ENCODE measurements at places on chromosomes 6 and 20.

DNA sequence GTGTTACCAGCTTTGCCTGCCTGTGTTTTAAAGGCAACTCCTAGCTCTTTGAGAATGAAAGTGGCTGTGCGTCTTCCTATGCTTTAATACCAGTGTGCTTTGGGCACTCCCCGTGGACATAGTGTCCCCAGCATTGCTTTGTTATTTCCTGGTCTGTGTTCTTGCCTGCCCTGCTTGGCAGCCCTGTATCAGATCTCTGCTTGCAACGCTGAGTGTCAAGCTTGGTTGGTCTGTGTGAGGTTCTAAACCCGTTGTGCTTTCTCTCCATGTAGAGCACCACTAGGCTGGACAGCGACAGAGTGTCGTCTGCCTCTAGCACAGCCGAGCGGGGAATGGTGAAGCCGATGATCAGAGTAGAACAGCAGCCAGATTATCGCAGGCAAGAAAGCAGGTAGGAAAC is 80.2 kb downstream of the AFDN start:
- no peak for DNase-seq

- no peak for DNase-seq
Observed at GRCh38 chr6:166474721-166475565, 92.2 kb upstream of the MPC1 start.

- no peak for DNase-seq
Observed at GRCh38 chr6:81901551-81901966, 149.1 kb upstream of the TENT5A start.

GRCh38 chr20:24545168-24545567 is 75.7 kb downstream of the SYNDIG1 start:
- DNase-seq, result no peak

GRCh38 chr20:47148059-47148458 is 208.4 kb downstream of the ZMYND8 start:
- DNase-seq, result no peak

- DNase-seq, result no peak
Observed at GRCh38 chr6:90729057-90729456, 142.2 kb upstream of the MAP3K7 start.

GRCh38 chr20:48238781-48239180 is 453.5 kb upstream of the SULF2 start:
- no peak for DNase-seq

DNA sequence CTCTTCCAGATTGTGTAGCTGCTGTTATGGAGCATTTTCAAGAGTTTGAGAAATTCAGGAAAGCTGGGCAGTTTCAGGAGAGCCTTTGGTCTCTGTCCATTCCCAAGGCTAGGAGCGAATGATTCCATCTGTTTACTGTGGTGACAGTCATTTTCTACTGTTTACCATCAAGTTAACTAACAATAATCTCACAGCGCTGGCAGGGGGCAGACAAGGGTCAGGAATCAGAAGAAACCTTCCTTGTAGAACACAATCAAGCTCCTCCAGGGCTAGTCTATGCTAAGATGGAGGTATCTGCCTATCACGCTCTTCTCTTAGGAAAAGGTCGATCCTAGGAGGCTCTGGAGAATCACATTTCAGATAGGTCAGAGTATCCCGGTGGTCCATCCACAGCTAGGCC is 293.9 kb downstream of the KIF16B start:
- DNase-seq, result no peak

- no peak for DNase-seq
Observed at GRCh38 chr6:159966339-159966738, 2.5 kb upstream of the IGF2R start.

DNA sequence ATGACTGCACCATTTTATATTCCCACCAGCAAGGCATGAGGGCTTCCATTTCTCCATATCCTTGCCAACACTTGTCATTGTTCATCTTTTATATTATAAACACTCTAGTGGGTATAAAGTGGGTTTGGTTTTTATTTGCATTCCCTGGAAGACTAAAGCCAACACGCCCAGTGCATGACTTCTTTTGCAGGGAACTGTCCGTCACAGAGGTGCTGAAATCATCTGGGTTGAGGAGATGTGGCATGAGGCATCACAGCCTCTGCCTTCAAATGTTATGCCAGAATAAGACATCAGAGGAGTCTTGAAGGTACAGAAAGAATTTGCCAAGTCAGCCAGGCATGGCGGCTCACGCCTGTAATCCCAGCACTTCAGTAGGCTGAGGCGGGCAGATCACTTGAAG is 29.9 kb upstream of the FAM210B start:
- DNase-seq, result no peak

GRCh38 chr6:52305948-52306767 is 21.6 kb upstream of the MCM3 start:
- DNase-seq, result peak; percentile 36

- no peak for DNase-seq
Observed at GRCh38 chr20:46157625-46158024, 39.5 kb downstream of the CD40 start.

- no peak for DNase-seq
Observed at GRCh38 chr20:53129563-53129962, 157.4 kb downstream of the TSHZ2 start.
